ENCODE measurements at places on chromosomes 3 and 15. TPM values are rescaled to one million over a fixed set of nuclear protein-coding genes. Genes with fewer than 3 reads are reported as not detected.

DNA sequence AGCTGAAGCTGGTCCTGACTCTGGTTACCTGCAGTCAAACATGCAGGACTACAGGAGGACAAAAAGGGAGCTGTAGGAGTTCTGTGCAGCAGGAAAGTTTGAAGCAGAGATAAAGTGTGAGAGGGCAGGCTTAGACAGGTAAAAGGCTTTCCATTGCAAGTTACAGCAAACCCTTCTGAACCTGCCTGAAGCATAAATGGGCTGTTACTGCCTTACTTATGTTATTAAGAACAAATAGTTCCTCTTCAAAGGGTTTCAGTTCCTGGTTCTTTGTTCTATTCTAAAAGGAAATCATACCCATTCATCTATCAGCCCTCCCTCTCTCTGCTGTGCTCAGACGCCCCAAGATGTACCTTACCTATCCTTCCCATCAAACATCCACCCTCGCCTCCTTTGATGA is 52.4 kb upstream of the CACNA2D3 start:
- DNase-seq, result no peak

DNA sequence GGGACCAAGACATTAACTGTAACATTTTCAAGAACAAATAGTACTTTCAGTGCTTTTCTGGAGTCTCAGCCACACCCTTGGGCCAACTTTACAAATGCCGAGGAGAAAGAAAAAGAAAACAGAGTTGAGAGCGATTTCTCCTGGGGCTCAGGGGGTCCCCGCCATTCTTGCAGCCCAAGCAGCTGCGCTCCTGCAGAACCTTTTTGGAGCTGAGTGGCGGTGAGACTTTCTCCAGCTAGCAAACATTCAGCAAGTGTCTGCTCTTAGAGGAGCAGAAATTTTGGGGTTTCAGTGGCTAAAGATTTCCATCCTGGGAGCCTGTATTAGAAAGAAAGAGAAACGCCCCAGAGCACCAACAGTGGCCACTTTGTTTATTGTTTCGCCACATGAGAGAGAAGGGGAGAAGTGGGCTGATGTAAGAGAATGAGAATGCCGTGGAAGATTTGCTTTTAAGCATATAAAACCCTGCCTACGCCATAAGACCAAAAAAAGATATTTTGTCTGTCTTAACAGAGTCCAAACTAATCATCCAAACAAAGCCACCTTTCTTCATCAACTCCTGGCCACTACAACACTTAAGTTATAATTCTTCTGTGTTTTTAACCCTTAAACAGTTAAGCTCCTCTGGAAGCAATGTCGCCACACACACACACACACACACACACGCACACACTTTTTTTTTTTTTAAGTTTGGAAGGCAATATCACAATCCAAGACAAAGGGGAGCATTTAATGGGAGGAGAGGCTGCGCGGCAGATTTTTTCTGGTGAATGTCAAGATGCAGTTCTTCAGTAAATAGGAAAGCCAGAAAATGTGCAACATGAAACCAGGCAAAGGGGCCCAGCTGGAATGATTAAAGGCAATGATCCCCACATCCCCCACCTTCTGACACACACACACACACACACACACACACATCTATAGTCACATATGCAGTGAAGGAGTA is 19.2 kb downstream of the EID1 start:
- no peak for DNase-seq

DNA sequence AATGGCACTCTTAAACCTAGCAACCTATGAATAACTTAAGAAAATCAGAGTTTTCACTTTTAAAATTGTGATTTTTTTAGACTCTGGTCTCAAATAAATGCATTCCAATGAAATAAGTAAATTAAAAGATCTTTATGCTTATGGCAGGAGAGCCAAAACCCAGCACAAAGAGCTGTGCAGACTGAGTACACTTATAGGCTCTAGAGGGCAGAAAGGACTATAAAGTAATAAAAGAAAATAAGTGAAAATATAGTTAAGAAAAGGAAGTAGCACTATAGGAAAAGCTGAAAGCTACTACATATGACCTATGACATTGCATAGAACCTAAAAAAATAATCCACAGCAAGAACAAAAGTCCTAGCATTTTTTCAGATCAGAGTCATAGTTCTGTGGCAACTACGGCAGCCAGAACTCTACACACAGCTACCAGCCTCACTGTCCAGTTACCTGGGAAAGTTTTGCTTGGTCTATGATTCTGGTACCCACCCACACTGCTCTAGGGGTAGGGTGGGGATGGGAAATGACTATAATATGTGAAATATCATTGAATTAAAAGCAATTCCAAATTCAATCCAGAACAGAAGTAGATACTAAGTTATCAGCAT is 30.5 kb downstream of the CLASP2 start:
- no peak for DNase-seq

CD86 gene
- total RNA-seq, result 0.95 TPM

BSN gene
- total RNA-seq, result 0.05 TPM

FAH gene
- 41.8 TPM for total RNA-seq

All from activated CD8-positive, alpha-beta T cell treated with anti-CD3 and anti-CD28 coated beads, Interleukin-2, amount 10 ng/mL, durations not matched to agents 7 days and 5 days (primary cell).